ENCODE measurements at places on chromosomes 12 and 14.
A peak's percentile ranks its signal among the peaks of the same experiment; 100 is the strongest.

DNA sequence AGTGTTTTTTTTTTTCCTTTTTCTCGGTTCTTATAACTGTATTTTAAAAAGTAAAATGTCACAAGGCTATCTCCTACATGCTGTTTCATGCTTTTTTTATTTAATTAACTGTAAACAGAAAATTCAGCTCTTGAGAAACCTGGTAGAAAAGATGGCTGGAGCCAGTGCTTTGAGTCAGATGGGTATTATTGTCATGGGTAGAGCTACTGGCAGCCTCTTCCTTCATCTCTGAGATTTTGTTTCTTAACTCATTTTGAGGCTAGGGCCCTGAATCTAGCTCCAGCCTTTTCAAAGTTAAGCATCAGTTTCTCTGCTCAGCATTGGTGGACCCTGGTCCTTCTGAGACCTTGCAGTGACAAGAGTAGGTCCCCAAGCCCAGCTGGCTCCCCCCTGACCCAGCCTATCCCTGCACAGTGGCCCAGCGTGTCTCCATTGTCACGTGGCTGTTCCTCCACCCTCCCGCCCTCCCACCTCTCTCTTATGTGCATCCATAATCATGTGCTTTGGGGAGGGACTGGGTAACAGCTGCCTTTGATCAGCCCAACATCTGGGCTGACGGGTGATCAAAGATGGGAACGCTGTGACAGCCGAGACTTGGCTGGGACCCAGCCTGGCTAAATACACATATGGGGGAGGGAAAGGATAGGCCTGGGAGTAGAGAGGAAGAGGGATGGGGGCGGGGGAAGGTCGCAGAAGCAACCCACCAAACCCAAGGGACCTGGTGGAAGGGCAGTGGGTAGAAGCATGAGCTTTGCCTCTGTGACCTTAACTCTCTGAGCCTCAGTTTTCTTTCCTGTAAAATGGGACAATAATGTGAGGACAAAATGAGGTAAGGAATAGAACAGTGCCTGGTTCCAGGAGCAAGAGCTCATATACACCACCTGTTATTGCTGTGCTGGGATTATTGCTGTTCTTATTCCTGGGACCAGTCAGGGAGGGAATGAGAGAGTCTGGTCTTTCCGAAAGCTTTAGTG, 24.4 kb upstream of the RBM19 start:
- DNase-seq, result no peak

GRCh38 chr14:60211153-60211552, 37.9 kb upstream of the PPM1A start:
- DNase-seq, result no peak

- DNase-seq, result peak; percentile 24
These were observed 70.4 kb downstream of the TMEM116 start for GRCh38 chr12:111942557-111942956.

GRCh38 chr12:9756706-9757105, 4.0 kb downstream of the CD69 start:
- peak; percentile 32 for DNase-seq

DNA sequence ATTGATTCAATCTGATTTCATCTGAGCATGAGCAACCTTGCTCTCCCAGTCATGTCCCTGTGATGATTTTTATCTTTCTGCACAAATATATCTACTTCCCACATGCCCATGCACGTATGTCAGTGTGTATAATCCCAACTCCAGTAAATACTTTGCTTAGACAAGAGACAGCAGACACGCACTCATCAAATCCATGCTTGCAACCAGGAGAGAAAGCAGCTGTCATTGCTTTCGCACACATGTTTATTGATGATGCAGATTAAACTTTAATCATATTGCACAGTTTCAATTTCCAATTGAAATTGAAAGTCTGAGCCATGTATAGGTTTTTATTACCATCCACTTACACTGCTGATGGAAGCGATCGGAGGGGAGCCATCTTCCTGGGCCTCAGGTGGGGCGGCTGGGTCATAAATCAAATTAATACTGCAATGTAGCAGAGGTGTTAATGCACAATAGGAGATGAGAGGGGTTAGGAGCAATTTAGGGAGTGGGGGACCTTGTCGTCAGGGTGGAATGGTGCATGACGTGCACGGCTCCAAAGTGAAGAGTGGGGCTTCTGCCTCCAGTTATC, 68.6 kb upstream of the SRRM4 start:
- no peak for DNase-seq

- DNase-seq, result no peak
These were observed 53.8 kb downstream of the SDR9C7 start for GRCh38 chr12:56880125-56880992.

DNA sequence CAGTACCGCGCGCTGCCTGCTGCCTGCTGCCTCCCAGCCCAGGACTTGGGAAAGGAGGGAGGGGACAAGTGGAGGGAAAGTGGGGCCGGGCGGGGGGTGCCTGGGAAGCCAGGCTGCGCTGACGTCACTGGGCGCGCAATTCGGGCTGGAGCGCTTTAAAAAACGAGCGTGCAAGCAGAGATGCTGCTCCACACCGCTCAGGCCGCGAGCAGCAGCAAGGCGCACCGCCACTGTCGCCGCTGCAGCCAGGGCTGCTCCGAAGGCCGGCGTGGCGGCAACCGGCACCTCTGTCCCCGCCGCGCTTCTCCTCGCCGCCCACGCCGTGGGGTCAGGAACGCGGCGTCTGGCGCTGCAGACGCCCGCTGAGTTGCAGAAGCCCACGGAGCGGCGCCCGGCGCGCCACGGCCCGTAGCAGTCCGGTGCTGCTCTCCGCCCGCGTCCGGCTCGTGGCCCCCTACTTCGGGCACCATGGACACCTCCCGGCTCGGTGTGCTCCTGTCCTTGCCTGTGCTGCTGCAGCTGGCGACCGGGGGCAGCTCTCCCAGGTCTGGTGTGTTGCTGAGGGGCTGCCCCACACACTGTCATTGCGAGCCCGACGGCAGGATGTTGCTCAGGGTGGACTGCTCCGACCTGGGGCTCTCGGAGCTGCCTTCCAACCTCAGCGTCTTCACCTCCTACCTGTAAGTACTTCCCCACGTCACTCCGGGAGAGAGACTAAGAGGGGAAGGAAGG, at the start of gene LGR5:
LGR5 (plus strand) TSS at position 186 of the 732 bp plus-strand sequence; CDS start at position 469, 283 bp downstream.
- DNase-seq, result no peak

DNA sequence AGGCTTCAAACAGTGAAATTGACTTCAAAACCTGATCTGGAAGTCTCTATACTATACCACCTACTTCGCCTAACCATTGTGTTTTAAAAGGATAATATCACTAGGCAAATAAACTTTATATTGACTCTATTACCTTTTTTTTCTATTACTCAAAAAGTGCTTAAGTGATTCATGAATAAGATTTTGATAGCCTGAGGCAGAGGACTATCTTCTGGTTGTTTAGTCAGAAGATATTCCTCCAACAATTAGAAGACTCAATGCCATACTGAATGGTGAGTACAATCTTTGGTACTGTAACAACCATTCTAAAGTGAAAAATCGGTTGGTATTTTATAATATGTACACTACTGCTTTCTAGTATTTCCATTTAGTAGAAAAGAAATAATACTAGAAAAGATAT, 22.8 kb downstream of the SLC6A15 start:
- no peak for DNase-seq

GRCh38 chr14:103393676-103394626, 8.7 kb downstream of the MARK3 start:
- DNase-seq, result no peak

DNA sequence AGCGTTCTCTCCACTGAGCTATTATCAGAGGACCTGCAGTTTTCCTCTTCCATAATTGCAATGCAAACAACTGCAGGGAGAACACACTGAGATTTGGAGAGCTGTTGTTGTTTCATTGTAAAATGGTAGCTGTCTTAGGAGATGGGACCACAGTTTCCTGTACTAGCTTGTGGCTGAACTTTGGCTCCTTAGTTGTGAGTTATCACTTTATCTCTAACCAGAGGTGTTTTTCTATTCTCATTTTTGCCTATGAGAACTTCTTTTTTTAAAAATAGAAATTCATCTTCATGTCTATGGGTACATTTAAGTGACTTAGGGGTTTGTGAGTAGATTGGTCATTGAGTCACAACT, 216.5 kb downstream of the SLC38A4 start:
- DNase-seq, result no peak

DNA sequence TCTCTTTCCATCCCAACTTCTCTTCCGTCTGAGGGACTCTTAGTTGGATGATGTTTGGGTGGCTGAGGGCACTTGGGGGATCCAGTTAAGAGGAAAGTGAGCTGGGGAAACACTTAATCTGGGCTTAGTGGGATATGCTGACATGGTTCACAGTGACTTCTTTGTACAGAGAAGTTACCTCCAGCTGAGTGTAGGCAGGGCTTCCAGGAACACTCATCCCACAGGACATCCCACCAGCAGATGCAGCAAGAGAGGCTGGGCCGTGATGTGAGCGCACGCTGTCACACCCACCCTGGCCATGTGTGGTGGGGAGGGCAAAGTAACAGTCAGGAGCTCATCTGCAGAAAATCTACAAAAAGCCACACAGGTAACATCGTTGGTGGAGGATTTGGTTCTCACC, 832 bp upstream of the CACNA2D4 start:
- no peak for DNase-seq

GRCh38 chr12:26014085-26014484, 55.6 kb downstream of the RASSF8 start:
- DNase-seq, result no peak

- no peak for DNase-seq
These were observed 745.5 kb downstream of the TMTC2 start for GRCh38 chr12:83432176-83432719.

GRCh38 chr12:32533971-32534590, 134.7 kb downstream of the FGD4 start:
- DNase-seq, result no peak

DNA sequence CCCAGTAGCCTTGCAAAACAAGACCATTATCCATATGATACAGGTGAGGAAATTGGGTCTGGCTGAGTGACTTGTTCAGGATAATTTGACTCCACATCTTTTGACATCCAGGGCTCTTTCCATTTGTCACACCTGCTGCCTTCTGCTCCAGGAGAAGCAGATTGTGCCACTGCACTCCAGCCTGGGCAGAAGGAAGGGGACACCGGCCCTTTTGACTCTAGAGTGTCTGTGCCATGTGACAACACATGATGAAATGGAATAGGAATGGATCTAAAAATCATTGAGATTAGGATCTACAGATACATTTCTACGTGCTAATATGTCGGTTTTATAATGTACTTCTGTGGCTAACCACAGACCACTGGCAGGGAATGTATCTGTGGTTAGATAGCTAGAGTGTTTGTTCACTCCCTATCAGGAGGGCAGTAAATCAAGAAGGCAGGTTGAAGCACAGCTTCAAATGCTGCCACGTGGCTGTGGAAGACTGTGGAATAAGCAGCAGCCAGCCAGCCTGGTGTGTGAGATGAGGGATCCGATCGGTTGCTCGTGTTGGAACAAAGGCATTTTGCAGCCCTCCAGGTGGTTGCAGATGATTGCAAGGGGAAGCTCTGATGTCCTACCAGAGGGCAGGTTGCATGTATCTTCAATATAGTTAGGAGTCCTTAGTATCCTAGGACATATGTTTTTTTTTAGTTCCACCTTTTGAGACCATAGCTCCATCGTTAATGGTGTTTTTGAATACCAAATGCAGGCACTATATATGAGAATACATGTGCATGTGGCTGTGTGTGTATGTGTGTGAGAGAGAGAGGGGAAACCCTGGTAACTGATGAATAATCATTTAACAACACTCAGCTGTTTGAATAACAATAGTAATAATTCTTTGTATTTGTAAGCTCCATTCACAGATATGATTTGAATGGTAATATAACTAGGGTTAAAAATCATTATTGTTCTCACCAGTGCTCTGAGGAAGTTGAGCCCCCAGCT, 28.6 kb downstream of the EML1 start:
- no peak for DNase-seq

- DNase-seq, result peak; percentile 27
These were observed 8.9 kb downstream of the AJUBA start for GRCh38 chr14:22973217-22974032.

- no peak for DNase-seq
These were observed 125.8 kb downstream of the VRK1 start for GRCh38 chr14:96922986-96923385.

- DNase-seq, result no peak
These were observed 79.4 kb upstream of the HIF1A start for GRCh38 chr14:61615743-61616523.

- no peak for DNase-seq
These were observed 54.5 kb upstream of the ALG10 start for GRCh38 chr12:33967760-33968159.

DNA sequence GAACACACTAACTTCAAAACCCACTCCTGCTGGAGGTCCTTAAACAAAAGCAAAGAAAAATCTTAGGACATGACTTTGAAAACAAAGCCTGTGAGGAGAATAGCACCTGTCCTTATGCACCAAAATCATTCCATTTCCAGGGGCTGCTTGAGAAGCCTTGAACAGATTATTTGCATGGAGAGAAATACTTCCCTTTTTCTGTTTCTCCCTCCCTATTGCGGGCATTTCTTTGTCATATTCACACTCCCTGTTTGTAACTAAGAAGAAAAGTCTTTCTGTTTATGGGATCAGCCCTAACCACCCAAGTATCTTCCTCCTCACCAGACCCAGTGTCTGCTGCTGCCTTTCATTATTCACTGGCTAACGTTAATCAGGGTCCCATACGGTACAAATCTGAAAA, 218.8 kb downstream of the DPF3 start:
- DNase-seq, result no peak

- no peak for DNase-seq
These were observed 518 bp upstream of the OSBPL8 start for GRCh38 chr12:76560086-76560491.

DNA sequence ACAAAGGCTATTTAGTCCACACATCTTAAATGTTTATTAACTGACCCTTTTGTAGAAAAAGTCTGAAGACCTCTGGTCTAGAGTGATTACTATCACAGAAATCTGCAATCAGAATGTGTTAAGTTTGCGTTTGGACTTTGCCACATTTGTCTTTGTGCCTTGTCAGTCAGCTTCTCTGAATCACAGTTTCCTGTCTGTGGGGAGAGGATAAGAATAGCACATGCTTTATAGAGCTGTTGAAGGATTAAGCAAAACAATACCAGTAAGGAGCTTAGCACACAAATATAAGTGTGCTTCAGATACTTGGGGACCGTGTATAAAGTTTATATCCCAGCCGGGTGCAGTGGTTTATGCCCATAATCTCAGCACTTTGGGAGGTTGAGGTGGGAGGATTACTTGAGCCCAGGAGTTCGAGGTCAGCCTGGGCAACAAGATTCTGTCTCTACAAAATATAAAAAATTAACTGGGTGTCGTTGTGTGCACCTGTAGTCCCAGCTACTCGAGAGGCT, 63.0 kb upstream of the BTG1 start:
- no peak for DNase-seq

- DNase-seq, result no peak
These were observed 158.7 kb downstream of the METTL25 start for GRCh38 chr12:82517027-82517426.
